ENCODE measurements at places on chromosomes 16 and 17. TPM values are rescaled to one million over a fixed set of nuclear protein-coding genes. Genes with fewer than 3 reads are reported as not detected.
A peak's percentile ranks its signal among the peaks of the same experiment; 100 is the strongest.

DNA sequence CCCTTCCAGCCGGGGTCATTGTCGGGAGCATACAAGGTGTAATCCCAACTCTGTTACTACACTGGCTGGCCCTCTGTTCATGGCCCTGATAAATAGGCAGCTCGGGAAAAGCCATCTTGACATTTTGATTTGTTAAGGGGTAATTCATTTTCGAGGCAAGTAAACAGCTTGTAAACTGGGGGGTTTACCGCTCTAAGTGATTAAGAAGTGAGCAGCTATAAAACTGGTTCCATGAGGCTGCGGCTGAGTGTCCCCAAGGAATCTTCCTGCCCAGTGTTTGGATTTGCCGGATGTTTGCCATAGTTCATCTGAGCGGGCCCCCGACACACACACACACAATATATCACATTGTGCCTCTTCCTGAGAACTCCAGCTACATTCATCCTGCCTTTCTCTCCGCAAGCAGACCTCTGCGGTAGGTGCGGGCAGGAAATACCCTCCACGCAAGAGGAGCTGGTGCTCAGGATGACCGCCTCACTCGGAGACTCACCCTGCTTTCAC, 92.2 kb downstream of the SOCS1 start:
- H3K36me3 ChIP-seq: no peaks in the 10 kb centered on the region
- no peak overlapping the region for H3K4me3 ChIP-seq
- no peak overlapping the region for H3K27ac ChIP-seq
- no peaks in the 10 kb centered on the region for H3K4me1 ChIP-seq
- DNase-seq: no peak

DNA sequence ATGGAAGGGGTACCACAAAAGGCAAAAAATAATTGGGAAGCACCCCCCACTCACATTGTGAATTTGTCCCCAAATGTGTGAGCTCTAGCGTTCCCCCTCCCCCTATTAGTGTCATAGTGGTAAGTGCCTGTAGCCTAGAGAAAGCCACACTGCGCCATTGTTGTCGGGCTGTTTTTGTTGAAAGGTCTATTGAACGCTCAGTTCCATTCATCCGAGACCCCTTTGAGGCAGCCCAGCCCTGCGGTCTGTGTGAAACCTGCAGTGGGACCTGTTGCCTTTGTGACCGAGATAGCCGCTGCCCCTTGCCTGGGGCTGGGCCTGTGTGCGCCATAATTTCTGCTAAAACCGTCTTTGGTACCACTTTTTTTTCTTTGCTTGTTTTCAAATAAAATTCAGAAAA, 3.0 kb downstream of the JPT2 start:
- H3K4me1 ChIP-seq: peaks cover 10% of the 10 kb centered on the region
- no peaks in the 10 kb centered on the region for H3K27me3 ChIP-seq
- no peak for DNase-seq
- peaks cover 7% of the 10 kb centered on the region for H3K36me3 ChIP-seq
- H3K27ac ChIP-seq: no peak overlapping the region

DNA sequence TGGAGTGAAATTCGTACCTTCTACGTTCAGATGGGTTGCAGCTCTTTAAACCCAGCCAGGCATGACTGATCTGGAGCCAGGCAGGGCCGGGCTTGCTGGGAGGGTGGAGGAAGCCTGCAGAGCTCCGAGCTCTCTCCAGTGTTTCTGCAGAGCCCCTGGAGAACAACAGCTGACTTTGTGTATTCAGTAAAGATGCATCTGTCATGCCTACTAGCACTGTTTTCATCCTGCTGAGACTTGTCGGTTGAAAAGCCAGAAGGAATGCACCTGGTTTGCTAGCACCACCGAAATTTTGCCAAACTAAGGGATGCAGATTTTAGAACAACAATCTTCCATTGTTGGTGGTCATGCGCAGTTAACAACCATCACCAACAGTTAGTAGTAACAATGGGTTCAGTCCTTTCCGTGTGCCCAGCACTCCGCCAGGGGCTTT, 22.4 kb upstream of the SCNN1B start:
- H3K27ac ChIP-seq: no peak overlapping the region
- no peak overlapping the region for H3K4me3 ChIP-seq
- no peaks in the 10 kb centered on the region for H3K27me3 ChIP-seq
- no peaks in the 10 kb centered on the region for H3K36me3 ChIP-seq

DNA sequence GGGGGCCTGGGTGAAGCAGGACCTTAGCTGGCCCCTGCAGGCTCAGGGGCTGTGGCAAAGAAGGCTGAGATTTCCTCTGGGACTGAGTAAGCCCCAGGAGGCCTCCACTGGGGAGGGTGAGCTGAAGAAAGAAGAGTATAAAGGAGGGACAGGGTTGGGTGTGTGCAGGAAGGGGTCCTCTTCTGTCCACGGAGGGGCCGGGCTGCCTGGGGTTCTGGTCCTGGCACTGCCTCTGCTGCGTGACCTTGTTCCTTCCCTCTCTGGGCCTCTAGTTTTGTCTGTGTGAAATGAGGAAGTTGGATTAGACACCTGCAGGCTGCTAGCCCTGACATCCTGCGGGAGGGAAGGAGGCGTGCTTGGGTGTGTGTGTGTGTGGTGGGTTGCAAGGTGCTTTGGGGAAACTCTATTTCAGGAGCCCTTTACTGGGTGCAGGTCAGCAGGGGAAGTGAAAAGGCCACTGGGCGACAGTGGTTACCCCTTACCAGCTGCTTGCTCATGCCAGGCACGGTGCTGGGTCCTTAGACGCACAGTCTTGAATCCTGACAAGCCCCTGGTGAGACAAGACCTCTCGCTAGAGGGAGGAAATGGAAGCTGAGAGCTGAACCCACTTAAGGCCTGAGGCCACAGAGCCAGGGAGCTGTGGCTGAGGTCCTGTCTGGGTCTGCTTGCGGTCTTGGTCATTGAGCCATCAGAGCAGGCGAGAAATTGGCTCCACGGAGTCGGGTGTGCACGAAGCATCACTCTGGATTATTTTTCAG, 60.7 kb downstream of the OR1D5 start:
- H3K27me3 ChIP-seq: no peaks in the 10 kb centered on the region
- H3K36me3 ChIP-seq: peaks cover 2% of the 10 kb centered on the region
- no peak overlapping the region for H3K27ac ChIP-seq
- DNase-seq: no peak

DNA sequence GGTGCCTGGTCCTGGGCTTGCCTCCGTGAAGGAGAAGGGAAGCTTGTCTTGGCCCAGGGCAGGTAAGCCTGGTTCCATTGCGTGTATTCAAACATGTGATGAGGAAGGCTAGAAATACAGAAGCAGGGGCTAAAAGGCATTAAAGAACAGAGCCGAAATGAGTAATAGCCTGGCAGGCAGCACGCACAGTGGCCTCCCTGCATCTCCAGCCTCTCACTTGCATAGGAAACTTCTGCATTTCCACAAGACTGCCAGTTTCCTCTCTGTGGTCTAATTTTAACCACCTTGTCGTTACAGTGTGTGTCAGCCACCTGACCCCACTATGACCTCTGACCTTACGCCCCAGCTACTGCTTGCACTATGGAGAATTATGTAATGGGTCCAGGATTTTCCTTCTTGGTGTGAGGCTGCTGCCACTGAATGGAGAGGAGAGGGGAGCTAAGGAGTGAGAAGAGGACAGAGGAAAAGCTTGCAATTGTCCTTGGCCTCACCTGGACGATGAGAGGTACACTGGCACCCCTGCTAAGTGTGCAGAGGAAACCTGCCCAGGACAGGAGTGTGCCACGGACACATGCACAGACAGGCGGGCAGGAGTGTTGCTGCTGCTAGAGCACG, 32.8 kb downstream of the HIC1 start:
- H3K4me1 ChIP-seq: no peaks in the 10 kb centered on the region
- no peaks in the 10 kb centered on the region for H3K27me3 ChIP-seq
- no peak overlapping the region for H3K4me3 ChIP-seq
- no peak for DNase-seq
- no peaks in the 10 kb centered on the region for H3K36me3 ChIP-seq

GRCh38 chr17:42797067-42798007, 1.2 kb downstream of the COA3 start:
- no peak overlapping the region for H3K27ac ChIP-seq
- H3K27me3 ChIP-seq: peaks cover 11% of the 10 kb centered on the region
- H3K4me3 ChIP-seq: peak overlapping the region; percentile 99
- peaks cover 5% of the 10 kb centered on the region for H3K4me1 ChIP-seq

GRCh38 chr16:74718140-74718539, 17.5 kb upstream of the MLKL start:
- no peak overlapping the region for H3K4me3 ChIP-seq
- no peaks in the 10 kb centered on the region for H3K27me3 ChIP-seq

DNA sequence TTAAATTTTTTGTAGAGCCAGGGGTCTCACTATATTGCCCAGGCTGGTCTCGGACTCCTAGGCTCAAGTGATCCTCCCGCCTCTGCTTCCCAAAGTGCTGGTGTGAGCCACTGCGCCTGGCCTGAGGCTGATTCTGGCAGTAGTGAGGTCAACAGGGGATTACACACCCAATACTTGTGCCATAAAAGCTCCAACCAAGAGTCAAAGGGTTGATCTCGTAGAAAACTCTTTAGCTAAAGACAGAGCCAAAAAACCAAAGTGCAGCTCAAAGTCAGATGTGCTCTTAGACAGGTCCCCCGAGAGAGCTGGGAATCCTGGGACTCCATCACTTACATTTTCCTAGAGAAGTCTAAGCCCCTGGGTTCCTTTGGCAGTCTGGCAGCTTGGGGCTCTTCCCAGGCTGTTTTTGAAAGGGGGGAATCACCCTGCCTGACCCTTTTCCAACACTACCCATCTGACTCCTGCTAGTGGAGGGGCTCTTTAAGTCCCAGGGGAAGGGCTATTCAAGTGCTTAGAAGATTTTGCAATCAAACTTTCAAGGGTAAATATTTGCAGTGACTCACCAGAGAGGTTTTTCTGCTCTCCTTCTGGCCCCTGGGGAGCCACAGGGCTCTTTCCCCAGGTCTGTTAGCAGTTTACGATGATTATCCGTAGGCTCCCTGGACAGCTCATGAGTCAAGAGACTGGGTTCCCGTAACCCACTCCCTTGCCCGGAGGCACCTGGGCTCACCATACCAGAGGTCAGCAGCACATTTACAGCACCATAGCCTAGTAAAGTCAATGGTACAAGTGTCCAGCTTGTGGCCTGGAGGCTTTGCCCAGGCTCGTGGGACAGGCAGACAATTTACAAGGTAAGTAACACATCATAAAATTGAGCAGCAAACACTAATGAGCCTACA, 408.7 kb downstream of the SLC39A11 start:
- no peaks in the 10 kb centered on the region for H3K4me1 ChIP-seq
- no peak for DNase-seq
- H3K36me3 ChIP-seq: no peaks in the 10 kb centered on the region

DNA sequence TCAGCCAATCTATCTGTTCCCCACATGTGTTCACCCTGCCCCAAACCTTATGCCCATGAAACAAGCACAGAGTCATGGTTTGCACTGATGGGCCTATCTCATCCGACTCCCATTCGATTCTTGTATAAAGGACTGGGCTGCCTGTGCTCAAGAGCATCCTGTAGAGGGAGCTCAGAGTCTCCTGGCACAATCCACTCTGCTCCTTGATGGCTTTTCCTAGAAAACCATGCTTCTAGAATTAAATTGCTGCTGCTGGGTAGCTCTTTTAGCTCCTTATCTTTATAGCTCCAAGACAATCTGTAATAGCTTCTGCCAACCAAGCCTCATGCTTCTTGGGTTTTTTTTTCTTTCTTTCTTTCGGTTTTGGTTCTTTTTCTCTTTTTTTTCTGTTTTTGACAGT, 9.7 kb downstream of the ZNF19 start:
- no peak overlapping the region for H3K4me3 ChIP-seq
- DNase-seq: no peak
- H3K36me3 ChIP-seq: peaks cover 2% of the 10 kb centered on the region
- no peak overlapping the region for H3K27ac ChIP-seq
- no peaks in the 10 kb centered on the region for H3K4me1 ChIP-seq

DNA sequence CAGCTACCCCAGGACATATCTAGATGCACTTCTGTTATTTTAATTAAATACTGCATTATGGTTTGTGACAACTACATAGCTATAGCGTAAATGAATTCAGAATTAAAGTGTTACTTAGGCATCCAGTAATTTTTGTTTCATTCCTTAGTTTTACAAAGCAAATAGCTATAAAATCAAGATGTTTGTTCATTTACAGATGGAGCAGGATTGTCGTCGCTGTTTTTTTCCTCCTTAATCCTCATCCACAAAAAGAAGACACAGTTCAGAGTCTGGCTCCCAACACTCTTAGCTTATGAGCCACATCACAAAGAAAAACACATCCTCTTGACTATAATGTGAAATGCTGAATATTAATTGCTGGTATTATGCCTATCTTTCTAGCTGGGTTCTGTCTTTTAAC, 43.7 kb downstream of the SNX11 start:
- no peaks in the 10 kb centered on the region for H3K36me3 ChIP-seq
- peaks cover 9% of the 10 kb centered on the region for H3K4me1 ChIP-seq
- DNase-seq: no peak
- no peak overlapping the region for H3K4me3 ChIP-seq

DNA sequence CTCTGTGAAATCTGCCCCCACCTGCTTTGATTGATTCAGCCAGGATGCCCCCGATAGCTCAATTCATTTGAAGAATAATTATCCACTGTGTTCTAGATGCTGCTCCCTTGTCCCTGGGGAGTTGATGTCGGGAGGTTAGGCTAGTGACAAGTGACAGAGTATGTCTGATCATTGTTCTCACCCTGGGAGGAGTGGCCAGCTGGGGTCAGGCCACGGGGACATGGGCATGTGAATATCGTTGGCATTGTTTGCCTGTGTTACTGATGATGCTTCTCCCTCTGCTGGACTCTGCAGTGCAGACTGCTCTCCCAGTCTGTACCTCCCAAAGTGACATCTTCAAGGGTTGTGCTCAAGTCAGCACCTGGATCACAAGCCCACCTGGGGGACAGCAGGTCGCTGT, 89.9 kb upstream of the C16orf82 start:
- H3K36me3 ChIP-seq: no peaks in the 10 kb centered on the region
- H3K27me3 ChIP-seq: no peaks in the 10 kb centered on the region
- no peak overlapping the region for H3K4me3 ChIP-seq
- H3K4me1 ChIP-seq: no peaks in the 10 kb centered on the region
- no peak for DNase-seq
- H3K27ac ChIP-seq: no peak overlapping the region

DNA sequence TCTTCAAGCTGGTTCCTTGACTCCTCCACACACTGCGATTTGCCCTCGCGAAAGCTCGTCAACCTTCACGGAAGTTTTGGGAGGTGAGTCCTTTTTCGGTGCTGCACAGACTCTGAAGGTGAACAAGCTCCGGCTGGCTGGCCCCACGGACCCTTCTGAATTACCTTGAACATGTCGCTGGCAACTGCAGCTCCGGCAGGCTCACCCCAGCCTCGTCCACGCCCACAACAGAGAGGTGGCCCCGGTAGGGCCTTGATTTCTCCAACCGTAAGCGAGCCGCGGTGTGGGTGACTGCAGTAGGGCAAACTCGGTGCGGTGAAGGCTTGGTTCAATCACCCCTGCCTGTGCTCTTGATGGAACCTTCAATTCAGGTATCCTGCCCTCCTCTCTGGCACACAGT, 1020.7 kb upstream of the GOT2 start:
- no peaks in the 10 kb centered on the region for H3K36me3 ChIP-seq
- H3K27ac ChIP-seq: no peak overlapping the region
- no peaks in the 10 kb centered on the region for H3K27me3 ChIP-seq
- no peaks in the 10 kb centered on the region for H3K4me1 ChIP-seq

CENPN gene
- 67.0 TPM for total RNA-seq

PPP1R1B gene
- total RNA-seq: 10.7 TPM

RFNG gene
- total RNA-seq: 30.9 TPM

EVI2A gene
- total RNA-seq: not detected

CTRB1 gene
- total RNA-seq: not detected

All from H1 (cell line).